ENCODE measurements at places on chromosomes 5 and 9.

- DNase-seq: no peak
Measured at GRCh38 chr5:93591323-93591945, 8.4 kb downstream of the NR2F1 start.

GRCh38 chr9:34289159-34289558 lies 39.9 kb downstream of the KIF24 start:
- DNase-seq: no peak

- DNase-seq: no peak
Measured at GRCh38 chr5:135877570-135878155, 18.0 kb downstream of the IL9 start.

GRCh38 chr5:137438932-137439331 lies 60.2 kb downstream of the SPOCK1 start:
- no peak for DNase-seq

DNA sequence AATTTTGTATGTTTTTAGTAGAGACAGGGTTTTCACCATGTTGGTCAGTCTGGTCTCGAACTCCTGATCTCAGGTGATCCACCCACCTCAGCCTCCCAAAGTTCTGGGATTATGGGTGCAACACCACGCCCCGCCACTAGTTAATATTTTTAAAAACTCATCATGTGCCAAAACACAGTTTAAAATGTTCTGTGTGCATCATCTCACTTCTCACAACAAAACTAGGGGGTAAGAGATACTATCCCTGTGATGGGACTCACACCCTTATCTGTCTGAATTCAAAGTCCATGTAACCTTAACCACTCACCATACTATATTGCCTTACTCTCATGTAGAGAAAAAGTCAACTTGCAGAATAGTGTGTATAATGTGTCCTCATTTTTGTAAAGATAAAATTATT lies 2.6 kb downstream of the PKD2L2 start:
- DNase-seq: no peak

- no peak for DNase-seq
Measured at GRCh38 chr5:160133918-160134304, 14.7 kb upstream of the PWWP2A start.

DNA sequence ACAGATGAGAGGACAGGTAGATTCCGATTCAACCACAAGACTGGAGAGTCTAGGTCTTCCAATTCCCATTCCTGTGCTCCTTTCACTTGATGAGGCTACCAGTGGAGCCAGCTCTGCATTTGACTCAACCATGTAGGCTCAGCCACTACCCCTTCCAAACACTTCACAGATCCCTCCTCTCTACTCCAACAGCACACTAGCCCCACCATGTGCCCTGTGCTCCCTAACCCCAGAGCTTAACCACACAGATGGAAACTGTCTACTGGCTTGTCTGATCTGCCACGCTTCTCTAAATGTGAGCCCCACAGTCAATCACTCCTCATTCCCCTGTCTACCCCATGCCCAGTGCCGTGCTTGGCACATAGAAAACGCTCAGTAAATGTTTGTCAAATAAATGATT lies 508.2 kb downstream of the CDK5RAP2 start:
- no peak for DNase-seq

DNA sequence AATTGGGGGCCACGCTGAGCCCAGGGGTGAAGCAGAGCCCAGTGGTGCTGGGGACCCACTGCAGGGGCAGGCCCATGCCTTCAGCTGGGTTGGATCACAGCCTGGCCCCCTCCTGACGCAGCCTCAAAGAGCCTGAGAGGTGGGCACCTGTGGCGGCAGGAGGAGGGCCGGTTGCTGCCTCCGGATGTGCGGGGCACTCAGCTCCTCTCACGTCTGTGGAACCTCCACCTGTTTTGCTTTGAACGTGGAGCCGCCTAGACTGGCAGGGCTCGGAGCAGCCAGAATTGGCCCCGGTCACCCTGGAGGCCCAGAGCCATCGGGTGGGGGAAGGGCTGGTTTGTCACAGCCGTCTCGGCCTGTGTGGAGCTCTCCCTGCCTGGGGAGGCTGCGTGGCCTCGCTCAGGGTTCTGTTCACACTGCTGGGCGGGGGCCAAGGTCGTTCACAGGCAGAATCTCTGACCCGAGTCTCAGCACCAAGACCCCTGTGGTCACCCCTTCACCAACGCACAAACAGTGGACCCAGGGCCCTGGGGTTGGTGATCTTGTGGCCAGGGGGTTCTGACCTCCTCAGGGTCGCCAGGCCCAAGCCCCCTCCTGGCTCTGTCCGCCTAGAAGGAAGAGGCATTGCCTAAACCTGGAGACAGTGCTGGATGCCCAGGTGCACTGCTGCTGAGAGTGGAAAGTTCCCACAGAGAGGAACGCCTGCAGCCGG lies 9.2 kb upstream of the SLC9A3 start:
- DNase-seq: no peak

DNA sequence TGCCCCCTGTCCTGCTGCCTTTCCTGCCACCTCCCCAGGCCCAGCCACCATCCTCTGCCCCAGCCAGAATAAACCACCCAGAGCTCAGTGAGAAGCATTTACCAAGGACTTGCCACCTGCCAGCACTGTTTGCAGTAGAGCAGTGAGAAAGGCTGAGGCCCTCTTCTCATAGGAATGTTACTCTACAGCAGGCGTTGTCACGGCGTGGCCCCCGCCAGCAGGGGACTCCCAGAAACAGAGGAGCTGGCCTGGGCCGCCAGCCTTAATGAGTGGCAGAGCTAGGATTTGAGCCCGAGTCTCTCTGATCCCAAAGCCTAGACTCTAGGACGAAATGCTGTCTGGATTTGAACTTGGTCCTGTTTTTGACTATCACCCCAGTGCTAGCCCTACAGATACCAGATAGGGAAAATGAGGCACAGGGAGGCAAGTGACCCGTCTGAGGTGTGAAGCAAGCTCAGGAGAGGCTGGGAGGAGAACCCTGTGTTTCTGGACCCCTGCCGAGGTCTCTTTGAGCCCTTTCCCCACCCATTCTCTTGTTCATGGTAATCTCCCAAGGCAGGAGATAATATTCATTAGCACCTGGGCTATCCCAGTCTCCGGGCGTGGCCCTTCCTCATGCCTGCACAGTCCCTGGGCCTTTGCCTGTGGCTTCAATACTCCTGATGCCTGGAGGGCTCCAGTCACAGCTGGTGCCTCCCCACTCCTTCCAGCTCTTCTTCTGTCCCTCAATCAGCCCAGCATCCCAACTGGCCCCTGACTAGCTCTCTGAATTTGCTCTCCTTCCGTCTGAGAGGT lies 30.7 kb downstream of the HRH2 start:
- DNase-seq: no peak

DNA sequence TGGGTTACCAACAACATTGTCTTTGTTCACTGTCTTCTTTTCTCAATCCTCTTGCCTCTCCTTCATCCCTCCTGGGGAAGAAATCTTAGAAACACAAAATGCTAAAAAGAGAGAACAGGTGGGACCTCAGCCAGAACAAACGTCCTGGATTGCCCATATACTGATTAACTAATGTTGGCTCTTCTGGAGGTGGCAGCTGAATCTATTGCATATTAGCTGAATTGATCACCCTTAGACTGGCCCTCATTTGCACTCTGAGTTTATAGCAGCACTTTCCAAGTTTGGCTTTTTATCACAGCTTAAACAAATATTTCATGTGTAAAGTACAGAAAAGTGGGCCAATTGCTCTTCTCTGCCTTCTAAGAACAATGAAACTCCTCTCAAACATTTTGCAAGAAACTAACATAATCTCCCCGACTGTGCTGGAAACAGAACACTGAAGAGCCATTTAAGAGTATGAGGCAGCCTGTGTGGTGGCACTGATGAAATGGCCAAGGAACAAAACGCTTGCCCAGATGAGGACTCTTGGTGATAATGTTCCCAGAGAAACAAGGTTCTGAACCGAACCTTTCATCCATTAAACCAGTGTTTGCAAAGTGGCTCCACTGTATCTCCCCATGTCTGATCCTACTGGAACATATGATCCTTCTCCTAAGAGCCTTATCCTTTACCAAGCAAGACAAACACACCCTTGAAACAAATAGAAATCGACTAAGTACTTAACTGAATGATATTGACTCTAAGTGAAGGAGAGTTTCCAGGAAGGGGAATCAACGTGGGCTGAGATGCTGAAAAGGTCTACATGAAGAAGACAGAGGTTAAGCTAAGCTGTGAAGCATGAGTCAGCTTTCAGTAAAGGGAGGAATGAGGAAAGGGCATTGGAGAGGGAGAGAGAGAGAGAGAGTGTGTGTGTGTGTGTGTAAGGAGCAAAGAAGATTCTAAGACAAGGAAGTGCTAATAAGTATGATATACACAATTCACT lies 83.2 kb upstream of the LIFR start:
- DNase-seq: no peak

Data from stimulated activated CD8-positive, alpha-beta memory T cell treated with anti-CD3 and anti-CD28 coated beads, Interleukin-4, amount 100 ng/mL, for 4 hours (primary cell).